ENCODE measurements at places on chromosomes 6 and 20.

DNA sequence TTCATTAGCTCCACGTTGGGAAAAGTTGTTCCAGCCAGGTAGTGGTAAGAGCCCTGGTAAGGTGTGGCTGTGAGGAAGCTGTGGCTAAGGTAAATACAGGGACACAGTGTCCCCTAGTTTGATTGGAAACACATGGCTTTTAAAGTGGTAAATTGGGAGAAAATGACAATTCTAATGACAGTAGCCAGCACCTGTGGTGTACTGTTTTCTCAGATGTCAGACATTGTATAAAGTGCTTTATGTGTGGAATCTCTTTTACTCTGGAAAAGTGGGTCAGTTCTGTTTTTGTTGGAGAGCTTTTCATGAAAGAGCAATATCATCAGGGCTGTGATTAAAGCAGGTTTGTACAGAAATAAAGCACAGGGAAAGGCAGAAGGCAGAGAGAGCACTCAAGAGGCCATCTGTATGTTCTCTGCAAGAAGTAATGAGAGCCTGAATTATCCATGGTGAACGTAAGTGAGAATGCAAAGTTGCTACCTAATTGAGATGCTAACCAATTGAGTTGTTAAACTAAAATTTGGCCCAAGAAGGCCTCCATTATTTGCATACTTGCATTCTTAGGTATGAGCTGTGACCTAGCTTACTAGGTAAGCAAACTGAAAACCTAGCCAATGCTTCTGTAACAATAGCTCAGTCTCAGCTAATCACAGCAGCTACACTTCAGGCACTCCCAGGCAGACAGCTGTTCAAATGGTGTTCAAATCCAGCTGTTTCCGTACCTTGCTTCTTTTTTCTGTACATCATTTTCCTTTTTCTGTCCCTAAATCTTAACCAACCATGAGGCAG, 28.2 kb downstream of the MRAP2 start:
- no peak for DNase-seq

- DNase-seq: no peak
Measured at GRCh38 chr20:24963672-24964505, 14.8 kb downstream of the CST7 start.

- no peak for DNase-seq
Measured at GRCh38 chr6:36118550-36119107, 11.7 kb upstream of the MAPK13 start.

DNA sequence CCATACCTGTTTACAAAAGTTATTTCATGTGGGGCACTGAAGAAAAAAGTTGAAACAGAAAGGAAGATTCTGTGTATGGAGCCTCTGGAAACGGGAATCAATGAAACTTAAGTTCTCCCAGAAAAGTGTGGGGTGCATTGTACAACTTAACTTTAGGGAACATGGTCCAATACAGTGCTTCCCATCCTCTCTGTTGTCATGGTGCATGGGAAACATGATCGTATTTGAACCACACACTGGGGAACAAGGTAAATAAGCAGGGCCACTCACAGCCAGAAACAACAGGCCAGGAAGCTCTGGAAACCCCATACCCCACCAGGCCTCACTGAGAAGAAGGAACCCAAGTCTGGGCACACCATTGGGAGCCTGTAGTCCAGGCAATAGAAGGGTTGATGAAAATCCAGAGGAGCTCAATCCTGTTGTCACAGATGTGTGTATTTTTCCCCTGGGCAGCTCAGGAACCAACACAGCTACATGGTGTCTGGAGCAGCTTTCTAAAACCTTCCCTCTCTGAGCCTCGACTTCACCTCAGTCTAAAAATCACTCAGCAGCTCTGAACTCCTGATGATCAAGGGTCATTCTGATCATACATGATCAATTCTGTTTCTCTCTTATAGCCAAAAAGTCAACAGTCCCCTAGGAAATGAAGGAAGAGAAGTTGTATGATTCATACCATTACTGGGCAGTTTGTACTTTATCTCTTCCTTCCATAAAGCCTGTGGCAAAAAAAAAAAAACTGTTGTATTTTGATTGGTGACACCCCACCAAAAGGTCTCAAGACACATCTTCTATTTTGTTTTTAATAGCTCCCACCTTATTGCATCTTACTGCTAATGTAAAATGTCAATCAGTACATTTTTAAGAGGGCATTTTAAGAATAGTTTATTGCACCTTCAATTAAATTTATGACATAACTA, 198.5 kb upstream of the TAB2 start:
- DNase-seq: no peak

DNA sequence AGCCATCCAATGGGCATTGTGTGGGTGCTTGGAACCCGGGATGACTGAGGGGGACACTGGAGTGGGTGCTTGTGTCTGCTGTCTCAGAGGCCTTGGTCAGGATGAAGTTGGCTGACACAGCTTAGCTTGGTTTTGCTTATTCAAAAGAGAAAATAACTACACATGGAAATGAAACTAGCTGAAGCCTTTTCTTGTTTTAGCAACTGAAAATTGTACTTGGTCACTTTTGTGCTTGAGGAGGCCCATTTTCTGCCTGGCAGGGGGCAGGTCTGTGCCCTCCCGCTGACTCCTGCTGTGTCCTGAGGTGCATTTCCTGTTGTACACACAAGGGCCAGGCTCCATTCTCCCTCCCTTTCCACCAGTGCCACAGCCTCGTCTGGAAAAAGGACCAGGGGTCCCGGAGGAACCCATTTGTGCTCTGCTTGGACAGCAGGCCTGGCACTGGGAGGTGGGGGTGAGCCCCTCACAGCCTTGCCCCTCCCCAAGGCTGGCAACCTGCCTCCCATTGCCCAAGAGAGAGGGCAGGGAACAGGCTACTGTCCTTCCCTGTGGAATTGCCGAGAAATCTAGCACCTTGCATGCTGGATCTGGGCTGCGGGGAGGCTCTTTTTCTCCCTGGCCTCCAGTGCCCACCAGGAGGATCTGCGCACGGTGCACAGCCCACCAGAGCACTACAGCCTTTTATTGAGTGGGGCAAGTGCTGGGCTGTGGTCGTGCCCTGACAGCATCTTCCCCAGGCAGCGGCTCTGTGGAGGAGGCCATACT, 49.4 kb downstream of the PYGB start:
- DNase-seq: peak; percentile 81

DNA sequence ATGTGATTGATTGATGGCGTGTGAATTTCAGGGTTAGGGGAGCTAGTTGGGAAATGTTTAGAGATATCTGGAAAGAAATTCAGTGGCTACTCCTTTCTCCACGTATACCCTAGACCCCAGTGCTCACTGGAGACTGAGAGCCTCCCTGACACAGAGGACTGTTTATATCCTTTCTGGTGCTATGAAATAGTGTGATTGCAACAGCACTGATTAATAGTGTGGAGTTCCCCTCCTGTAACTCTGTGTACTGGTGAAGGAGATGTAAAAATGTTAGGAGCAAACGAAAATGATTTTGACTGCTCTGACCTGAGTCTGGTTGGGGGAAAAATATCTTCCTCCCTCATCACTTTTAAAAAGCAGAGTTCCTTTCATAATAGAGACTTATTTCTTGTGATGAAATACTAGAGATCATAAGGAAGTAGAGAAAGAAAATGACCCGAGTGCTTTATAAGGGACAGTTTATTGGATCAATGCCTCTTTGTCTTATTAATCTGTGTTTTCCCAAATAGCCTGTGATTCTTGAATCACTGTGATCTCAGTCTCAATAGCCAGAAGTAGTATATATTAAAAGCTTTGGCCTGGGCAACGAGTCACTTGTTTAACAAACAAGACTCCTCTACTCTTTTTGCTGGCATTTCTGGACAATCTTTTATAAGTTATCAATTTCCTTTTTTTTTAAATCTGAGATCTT, 92.3 kb downstream of the RNF182 start:
- DNase-seq: no peak

- no peak for DNase-seq
Measured at GRCh38 chr20:37565134-37565811, 37.6 kb upstream of the BLCAP start.

DNA sequence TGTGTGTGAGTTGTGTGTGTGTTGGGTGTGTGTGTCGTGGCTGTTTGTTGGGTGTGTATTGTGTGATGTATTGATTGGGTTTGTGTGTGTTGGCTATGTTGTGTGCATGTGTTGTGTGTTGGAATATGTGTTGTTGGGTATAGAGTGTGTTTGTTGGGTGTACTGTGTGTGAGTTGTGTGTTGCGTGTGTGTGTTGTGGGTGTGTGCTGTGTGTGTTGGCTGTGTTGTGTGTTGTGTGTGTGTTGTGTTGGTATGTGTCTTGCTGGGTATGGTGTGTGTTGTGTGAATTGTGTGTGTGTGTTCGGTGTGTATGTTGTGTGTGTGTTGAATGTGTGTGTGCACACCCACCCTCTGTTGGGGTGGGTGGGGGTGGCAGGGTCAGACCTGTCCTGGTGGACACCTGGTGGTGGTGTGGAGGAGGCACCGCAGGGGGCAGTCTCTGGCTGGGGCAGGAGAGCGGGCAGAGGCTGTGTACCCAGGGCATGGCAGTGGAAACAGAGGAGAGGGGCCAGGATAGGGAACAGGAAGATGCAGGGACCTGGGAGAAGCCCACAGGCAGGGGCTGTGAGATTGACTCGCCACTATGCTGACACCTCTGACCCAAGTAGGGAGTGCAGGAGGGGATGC, 25.5 kb upstream of the PXDC1 start:
- peak; percentile 38 for DNase-seq

DNA sequence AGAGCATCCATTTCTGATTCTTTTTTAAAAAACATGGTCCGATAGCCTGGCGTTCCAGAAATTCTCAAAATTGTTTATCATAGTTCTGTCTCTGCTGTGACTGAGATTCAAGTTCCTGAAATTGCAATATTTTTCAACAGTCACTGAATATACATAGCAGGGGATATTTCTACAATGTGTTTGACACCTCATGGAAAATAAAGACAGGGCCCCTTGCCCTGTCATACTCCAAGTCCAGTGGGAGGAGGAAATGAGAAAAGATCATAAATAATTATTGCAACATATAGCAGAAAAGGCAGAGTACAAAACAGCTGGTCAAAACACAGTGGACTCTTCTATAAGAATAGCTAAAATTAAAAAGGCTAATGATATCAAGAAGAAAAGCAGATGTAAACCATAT, 234.8 kb upstream of the SPTLC3 start:
- no peak for DNase-seq

DNA sequence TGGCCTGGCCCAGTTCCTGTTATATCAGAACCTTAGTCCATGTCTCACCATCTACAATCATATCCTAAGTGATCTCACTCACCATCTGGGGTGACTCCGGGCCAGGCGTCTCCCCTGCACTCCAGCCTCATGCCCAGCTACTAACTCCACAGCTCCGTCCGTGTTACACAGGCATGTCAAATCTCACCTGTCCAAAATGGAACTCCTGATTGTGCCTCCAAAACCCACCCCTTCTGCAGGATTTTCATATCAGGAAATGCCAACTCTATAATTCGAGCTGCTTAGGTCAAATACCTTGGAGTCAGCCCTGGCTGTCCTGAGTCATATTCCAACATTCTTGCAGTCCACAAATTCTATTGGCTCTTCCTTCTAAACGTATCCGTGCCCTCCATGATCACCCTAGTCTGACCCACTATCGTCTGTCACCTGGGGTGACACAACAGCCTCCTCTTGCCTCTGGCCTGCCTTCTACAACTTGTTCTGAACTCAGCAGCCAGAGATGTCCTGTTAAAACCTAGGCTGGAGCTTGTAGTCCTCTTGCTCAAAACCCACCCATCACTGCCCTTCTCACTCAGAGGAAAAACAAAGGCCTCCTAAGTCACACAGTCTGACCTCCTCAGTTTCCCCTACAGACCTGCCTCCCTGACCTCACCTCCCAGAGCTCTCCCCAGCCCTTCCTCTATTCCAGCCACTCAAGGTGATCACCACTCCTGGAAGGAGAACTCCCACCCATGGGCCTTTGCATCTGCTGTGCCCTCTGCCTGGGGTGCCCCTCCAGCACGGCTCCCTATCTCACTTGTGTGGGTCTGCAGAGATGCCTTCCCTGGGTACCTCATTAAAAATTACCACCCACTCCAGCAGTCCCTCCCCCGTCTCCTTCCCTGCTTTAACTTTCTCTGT, 85.3 kb upstream of the SIRPA start:
- no peak for DNase-seq

DNA sequence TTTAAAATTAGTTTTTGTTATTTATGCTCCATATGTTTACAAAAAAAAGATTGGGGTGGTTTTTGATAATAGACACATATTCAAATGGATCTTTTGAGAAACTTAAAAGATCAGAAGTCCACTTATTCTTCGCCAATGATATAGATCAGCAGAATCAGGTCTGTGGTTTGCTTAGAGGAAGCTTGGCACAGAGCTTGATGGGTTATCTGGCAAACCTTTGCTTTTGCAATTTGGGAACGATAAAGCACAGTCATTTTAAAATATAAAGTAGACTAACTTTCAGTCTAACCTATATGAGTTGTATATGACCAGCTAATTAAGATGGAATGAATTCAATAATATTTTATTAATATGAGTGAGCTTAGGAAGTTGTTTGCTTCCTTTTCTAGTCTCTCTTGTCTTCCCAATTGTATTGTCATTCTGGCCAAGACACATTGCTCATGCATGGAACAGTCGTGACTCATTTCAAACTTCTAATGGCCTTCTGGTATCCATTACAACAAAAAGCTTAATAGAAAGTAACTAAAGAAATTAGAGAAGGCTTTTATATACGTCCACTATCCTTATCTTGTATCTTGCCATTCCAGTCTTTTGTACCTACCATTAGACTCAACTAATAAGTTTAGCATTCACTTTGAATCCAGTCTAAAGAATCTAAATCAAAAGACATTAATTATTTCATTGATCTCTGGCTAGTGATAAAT, 118.7 kb downstream of the TBX18 start:
- no peak for DNase-seq

GRCh38 chr6:119307056-119307455, 42.5 kb downstream of the MAN1A1 start:
- no peak for DNase-seq

- no peak for DNase-seq
Measured at GRCh38 chr20:50372770-50373088, 137.5 kb upstream of the PTPN1 start.

- DNase-seq: no peak
Measured at GRCh38 chr6:153942361-153942760, 96.7 kb upstream of the OPRM1 start.

DNA sequence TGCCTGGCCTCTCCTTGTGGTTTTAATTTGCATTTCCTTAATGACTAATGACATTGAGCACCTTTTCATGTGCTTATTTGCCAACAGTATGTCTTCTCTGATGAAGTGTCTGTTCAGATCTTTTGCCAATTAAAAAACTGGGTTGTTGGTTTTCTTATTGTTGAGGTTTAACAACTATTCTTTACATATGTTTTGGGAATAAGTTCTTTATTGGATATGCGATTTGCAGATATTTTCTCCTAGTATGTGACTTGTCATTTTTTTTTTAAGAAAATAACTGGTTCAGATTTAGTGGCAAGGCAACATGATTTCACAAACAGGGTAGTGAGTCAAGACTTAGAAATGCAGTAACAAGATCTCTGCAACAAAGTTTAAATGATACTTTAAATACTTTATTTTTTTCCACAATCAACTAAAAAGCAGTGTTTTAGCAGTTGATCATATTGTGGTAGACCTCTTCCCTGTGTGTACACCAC, 67.8 kb downstream of the TIAM2 start:
- no peak for DNase-seq
